ENCODE measurements at places on chromosomes 4 and X.
A peak's percentile ranks its signal among the peaks of the same experiment; 100 is the strongest.

GRCh38 chr4:122674371-122674770 lies 53.5 kb upstream of the IL21 start:
- H3K36me3 ChIP-seq, result no peaks in the 10 kb centered on the region
- H3K4me3 ChIP-seq, result no peak overlapping the region
- DNase-seq, result no peak
- peaks cover 6% of the 10 kb centered on the region for H3K4me1 ChIP-seq
- H3K27ac ChIP-seq, result no peak overlapping the region

- no peak for DNase-seq
- peak overlapping the region; percentile 73 for H3K4me3 ChIP-seq
- peak overlapping the region; percentile 72 for H3K27ac ChIP-seq
- no peaks in the 10 kb centered on the region for H3K36me3 ChIP-seq
Measured at GRCh38 chrX:124348885-124349453, 2.6 kb downstream of the SH2D1A start.

DNA sequence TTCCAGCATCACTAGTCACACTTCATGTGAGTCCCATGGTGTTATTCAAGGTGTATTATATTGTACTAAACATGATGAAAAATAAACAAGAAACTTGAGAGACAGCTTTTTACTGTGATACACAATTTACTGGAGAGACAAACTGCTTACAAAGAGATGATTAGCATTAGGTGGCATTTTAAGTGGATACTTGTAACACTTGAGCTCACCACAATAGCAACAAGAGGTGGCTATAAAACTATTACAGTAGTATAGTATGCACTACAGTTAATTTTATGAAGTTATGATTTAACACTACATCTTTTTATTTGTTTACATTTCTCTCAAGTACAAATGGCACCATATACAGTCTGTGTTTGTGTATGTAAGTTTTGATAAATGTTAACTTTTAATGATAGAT lies 246.6 kb downstream of the PARM1 start:
- H3K4me3 ChIP-seq, result no peak overlapping the region
- H3K36me3 ChIP-seq, result no peaks in the 10 kb centered on the region
- no peak for DNase-seq
- no peaks in the 10 kb centered on the region for H3K4me1 ChIP-seq
- H3K27me3 ChIP-seq, result no peaks in the 10 kb centered on the region
- no peak overlapping the region for H3K27ac ChIP-seq

GRCh38 chr4:72564789-72565188 lies 4.2 kb downstream of the ADAMTS3 start:
- H3K27me3 ChIP-seq, result no peaks in the 10 kb centered on the region
- no peaks in the 10 kb centered on the region for H3K36me3 ChIP-seq
- H3K4me1 ChIP-seq, result no peaks in the 10 kb centered on the region
- H3K27ac ChIP-seq, result no peak overlapping the region
- no peak overlapping the region for H3K4me3 ChIP-seq

GRCh38 chr4:98617358-98618047 lies 40.9 kb downstream of the TSPAN5 start:
- no peak overlapping the region for H3K27ac ChIP-seq
- H3K4me3 ChIP-seq, result no peak overlapping the region
- no peaks in the 10 kb centered on the region for H3K27me3 ChIP-seq
- no peak for DNase-seq
- no peaks in the 10 kb centered on the region for H3K36me3 ChIP-seq

DNA sequence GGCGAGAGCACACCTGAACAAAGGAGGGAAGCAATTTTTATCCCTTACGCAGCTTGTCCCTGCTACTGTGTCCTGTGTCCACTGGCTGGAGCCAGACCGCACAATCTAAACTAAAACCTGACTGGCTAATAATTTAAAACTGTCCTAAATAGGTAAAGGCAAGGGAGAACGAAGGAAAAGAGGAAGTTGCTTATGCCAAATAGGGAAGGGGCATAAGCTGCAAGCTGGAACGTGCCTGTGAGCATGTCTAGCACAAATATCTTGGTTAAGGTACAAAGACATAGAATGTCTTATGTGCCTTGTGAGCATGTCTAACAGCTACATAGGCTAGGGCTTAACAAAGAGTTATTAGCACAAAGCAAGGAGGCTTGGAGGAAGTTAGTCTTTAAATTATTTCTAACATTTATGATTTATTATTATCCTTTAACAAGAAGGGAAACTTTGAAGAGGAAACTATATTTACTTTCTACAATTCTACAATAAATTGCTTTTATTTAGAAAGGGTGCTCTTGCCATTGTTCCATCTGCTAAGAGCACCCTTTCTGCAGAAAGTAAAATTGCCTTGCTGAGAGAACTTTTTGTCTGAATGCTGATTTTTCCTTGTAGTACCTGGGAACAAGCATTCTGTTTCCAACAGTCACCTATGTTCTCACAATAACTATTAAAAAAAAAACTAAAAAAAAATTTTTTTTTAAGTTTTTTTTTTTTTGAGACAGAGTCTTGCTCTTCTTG lies 80.6 kb upstream of the CBR4 start:
- H3K36me3 ChIP-seq, result no peaks in the 10 kb centered on the region
- no peaks in the 10 kb centered on the region for H3K27me3 ChIP-seq
- H3K4me3 ChIP-seq, result no peak overlapping the region
- no peak for DNase-seq

GRCh38 chr4:48720459-48720858 lies 59.6 kb downstream of the FRYL start:
- DNase-seq, result no peak
- no peak overlapping the region for H3K4me3 ChIP-seq
- no peaks in the 10 kb centered on the region for H3K27me3 ChIP-seq
- peaks cover 12% of the 10 kb centered on the region for H3K4me1 ChIP-seq
- H3K27ac ChIP-seq, result no peak overlapping the region

- no peak overlapping the region for H3K27ac ChIP-seq
- H3K4me1 ChIP-seq, result no peaks in the 10 kb centered on the region
- no peaks in the 10 kb centered on the region for H3K27me3 ChIP-seq
Measured at GRCh38 chr4:88177983-88178625, 19.7 kb upstream of the ABCG2 start.

- no peak for DNase-seq
- H3K27ac ChIP-seq, result no peak overlapping the region
- H3K4me3 ChIP-seq, result no peak overlapping the region
- H3K27me3 ChIP-seq, result no peaks in the 10 kb centered on the region
Measured at GRCh38 chr4:153572609-153573008, 106.4 kb downstream of the TMEM131L start.

GRCh38 chrX:21698272-21698671 lies 40.1 kb upstream of the KLHL34 start:
- no peak overlapping the region for H3K27ac ChIP-seq
- H3K27me3 ChIP-seq, result no peaks in the 10 kb centered on the region
- no peak for DNase-seq
- no peaks in the 10 kb centered on the region for H3K4me1 ChIP-seq

- H3K36me3 ChIP-seq, result no peaks in the 10 kb centered on the region
- H3K27ac ChIP-seq, result no peak overlapping the region
- H3K4me1 ChIP-seq, result no peaks in the 10 kb centered on the region
- H3K4me3 ChIP-seq, result no peak overlapping the region
- H3K27me3 ChIP-seq, result no peaks in the 10 kb centered on the region
Measured at GRCh38 chr4:101103381-101104142, 243.8 kb downstream of the PPP3CA start.

DNA sequence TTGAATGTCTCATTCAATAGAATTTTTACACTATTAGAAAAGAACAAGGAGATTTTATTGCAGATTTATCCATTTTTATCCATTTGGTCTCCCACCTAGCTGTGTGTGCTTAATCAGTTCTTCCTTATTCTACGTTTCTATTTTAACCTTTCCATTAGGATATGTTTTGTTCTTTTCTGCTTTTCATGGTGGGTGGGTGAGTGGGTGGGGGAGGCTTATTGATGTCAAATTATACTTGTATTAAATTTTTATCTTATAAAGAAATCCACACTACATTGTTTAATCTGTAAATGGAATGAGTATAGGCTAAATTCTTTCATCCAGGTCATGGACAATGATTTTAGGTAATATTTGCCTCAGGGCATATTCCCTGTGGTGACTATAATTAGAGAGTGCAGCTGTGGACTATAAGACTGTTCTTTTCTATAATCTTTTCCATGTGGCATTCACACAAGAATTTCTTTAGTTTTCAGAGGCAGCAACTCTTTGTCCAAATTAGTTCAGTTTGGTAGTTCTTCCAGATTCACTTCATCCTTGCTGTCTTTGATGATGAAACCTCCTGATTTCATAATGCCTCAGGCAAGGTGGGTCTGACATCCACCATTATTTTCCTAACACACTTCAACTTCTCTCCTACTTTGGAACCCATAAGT lies 2451.8 kb downstream of the PCDH7 start:
- no peak for DNase-seq
- H3K4me1 ChIP-seq, result no peaks in the 10 kb centered on the region
- no peaks in the 10 kb centered on the region for H3K27me3 ChIP-seq
- no peak overlapping the region for H3K4me3 ChIP-seq
- H3K36me3 ChIP-seq, result no peaks in the 10 kb centered on the region
- no peak overlapping the region for H3K27ac ChIP-seq

DNA sequence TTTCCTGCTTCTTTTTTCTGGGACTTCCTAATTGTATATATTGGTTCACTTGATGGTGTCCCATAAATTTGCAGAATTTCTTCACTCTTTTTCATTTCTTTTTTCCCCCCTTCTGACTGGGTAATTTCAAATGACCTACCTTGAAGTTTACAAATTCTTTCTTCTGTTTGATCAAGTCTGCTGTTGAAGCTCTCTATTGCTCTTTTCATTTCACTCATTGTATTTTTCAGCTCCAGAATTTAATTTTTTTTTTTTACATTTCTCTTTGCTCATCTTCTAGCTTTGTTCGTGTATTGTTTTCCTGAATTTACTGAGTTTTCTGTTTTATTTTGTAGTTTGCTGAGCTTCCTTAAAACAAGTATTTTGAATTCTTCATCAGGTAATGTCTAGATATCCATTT lies 61.7 kb upstream of the SRD5A3 start:
- no peaks in the 10 kb centered on the region for H3K4me1 ChIP-seq
- no peak overlapping the region for H3K4me3 ChIP-seq
- H3K27ac ChIP-seq, result no peak overlapping the region
- no peaks in the 10 kb centered on the region for H3K27me3 ChIP-seq

DNA sequence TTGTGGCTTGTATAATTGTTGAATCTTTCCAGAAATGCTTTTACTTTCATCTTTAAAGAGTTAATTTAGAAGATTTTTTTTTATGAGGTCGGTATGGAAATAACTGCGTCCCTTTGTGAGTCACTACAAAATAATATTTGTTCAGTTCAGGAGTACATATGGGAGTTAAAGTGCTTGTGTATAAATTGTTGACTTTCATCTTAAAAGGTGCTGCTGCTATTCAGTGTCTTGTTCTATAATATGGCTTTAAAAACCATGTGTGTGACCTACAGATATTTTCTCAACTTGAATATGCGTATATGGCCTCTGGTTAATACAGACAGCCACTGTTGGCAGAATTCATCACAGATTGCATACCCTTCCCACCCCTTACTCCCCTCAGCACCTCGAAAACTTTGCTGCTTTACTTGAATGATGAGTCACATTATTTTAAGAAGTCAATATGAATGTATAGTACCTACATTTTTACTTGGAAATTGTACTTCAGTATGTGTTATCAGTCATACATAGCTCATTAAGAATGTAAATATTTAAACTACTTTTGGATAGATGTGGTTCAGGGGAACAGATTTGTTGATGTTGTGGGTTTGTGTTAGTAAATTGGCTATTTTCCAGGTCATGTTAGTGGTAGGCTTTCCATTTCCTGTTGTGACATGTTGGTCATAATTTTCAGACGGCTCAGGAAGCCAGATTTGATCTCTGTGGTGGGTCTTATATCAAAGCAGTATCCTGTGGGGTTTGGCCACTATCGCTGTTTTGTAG lies 1.5 kb downstream of the CLCN3 start:
- peak overlapping the region; percentile 54 for H3K4me3 ChIP-seq
- peaks cover 38% of the 10 kb centered on the region for H3K4me1 ChIP-seq
- no peaks in the 10 kb centered on the region for H3K36me3 ChIP-seq
- peak; percentile 70 for DNase-seq
- peak overlapping the region; percentile 64 for H3K27ac ChIP-seq
- no peaks in the 10 kb centered on the region for H3K27me3 ChIP-seq

- no peak overlapping the region for H3K27ac ChIP-seq
- DNase-seq, result peak; percentile 81
- H3K27me3 ChIP-seq, result no peaks in the 10 kb centered on the region
- peaks cover 8% of the 10 kb centered on the region for H3K36me3 ChIP-seq
- H3K4me3 ChIP-seq, result no peak overlapping the region
- H3K4me1 ChIP-seq, result no peaks in the 10 kb centered on the region
Measured at GRCh38 chrX:10119399-10119990, 37.3 kb upstream of the CLCN4 start.

DNA sequence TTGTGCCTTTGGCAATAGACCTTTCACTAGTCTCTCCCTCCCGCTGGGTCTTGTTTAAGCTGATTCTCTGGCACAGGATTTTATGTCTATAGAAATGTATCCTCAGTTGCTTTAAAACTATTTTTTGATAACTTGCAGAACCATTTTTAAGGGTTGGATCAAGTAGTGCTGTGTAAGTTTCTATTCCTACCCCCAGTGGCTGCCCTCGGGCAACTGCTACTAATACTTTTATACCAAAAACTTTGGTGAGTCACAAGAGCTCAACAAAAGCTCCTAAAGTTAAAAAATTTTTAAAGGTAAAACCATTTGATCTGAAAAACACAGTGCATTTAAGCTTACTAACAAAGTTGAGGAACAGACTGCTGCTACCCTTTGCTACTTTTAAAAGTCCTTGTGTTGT lies 1460.6 kb upstream of the PCDH7 start:
- no peak overlapping the region for H3K27ac ChIP-seq
- no peak overlapping the region for H3K4me3 ChIP-seq
- H3K27me3 ChIP-seq, result no peaks in the 10 kb centered on the region

- DNase-seq, result no peak
- no peaks in the 10 kb centered on the region for H3K36me3 ChIP-seq
- no peak overlapping the region for H3K4me3 ChIP-seq
- H3K4me1 ChIP-seq, result no peaks in the 10 kb centered on the region
- no peaks in the 10 kb centered on the region for H3K27me3 ChIP-seq
Measured at GRCh38 chr4:135552131-135552530, 1350.5 kb upstream of the PABPC4L start.

- no peaks in the 10 kb centered on the region for H3K4me1 ChIP-seq
- DNase-seq, result no peak
- H3K36me3 ChIP-seq, result no peaks in the 10 kb centered on the region
- no peak overlapping the region for H3K4me3 ChIP-seq
- H3K27me3 ChIP-seq, result no peaks in the 10 kb centered on the region
Measured at GRCh38 chrX:20479896-20480295, 213.2 kb upstream of the RPS6KA3 start.

GRCh38 chr4:139553751-139554641 lies 2.0 kb downstream of the SETD7 start:
- no peak overlapping the region for H3K27ac ChIP-seq
- no peak for DNase-seq
- no peaks in the 10 kb centered on the region for H3K36me3 ChIP-seq
- no peaks in the 10 kb centered on the region for H3K27me3 ChIP-seq

GRCh38 chr4:41446981-41447725 lies 90.8 kb upstream of the LIMCH1 start:
- no peaks in the 10 kb centered on the region for H3K27me3 ChIP-seq
- H3K27ac ChIP-seq, result no peak overlapping the region
- DNase-seq, result no peak
- no peaks in the 10 kb centered on the region for H3K4me1 ChIP-seq
- no peaks in the 10 kb centered on the region for H3K36me3 ChIP-seq

- H3K4me3 ChIP-seq, result no peak overlapping the region
- no peaks in the 10 kb centered on the region for H3K36me3 ChIP-seq
Measured at GRCh38 chr4:78682070-78682469, 94.1 kb upstream of the BMP2K start.

- no peak for DNase-seq
- H3K27me3 ChIP-seq, result no peaks in the 10 kb centered on the region
- no peak overlapping the region for H3K27ac ChIP-seq
- peaks cover 10% of the 10 kb centered on the region for H3K36me3 ChIP-seq
- no peaks in the 10 kb centered on the region for H3K4me1 ChIP-seq
- H3K4me3 ChIP-seq, result no peak overlapping the region
Measured at GRCh38 chrX:40625294-40625693, 2.1 kb downstream of the MPC1L start.
